HepG2 (cell line): ENCODE measurements at places on chromosomes 3 and 15. TPM values are rescaled to one million over a fixed set of nuclear protein-coding genes. Genes with fewer than 3 reads are reported as not detected.

COLQ gene
- polyA plus RNA-seq: 0.46 and 0.52 TPM in 2 replicates

C2CD4B gene
- polyA plus RNA-seq: not detected in 2 replicates

SI gene
- polyA plus RNA-seq: not detected in 2 replicates

DUOXA2 gene
- polyA plus RNA-seq: 0.32 and 0.61 TPM in 2 replicates

LRRIQ4 gene
- polyA plus RNA-seq: not detected in 2 replicates

C3orf70 gene
- polyA plus RNA-seq: 0.63 and 0.79 TPM in 2 replicates

AAGAB gene
- polyA plus RNA-seq: 8.0 and 10.1 TPM in 2 replicates

ADAMTSL3 gene
- 0.01 and 0.04 TPM in 2 replicates for polyA plus RNA-seq

ACAN gene
- polyA plus RNA-seq: not detected in 2 replicates

MESP1 gene
- polyA plus RNA-seq: not detected in 2 replicates

MYO5C gene
- 13.7 and 15.7 TPM in 2 replicates for polyA plus RNA-seq

CAND2 gene
- polyA plus RNA-seq: 0.01 and 0.09 TPM in 2 replicates

GP5 gene
- polyA plus RNA-seq: 0.01 TPM in 1 of 2 replicates, not detected in the other

FBXO40 gene
- polyA plus RNA-seq: not detected in 2 replicates

MED12L gene
- polyA plus RNA-seq: 0.05 and 0.07 TPM in 2 replicates

PIERCE2 gene
- 0.09 TPM in 1 of 2 replicates, not detected in the other for polyA plus RNA-seq

SYNM gene
- polyA plus RNA-seq: 1.1 and 1.2 TPM in 2 replicates

CHRM5 gene
- polyA plus RNA-seq: not detected in 2 replicates

WDR49 gene
- not detected in 2 replicates for polyA plus RNA-seq

RLBP1 gene
- 0.07 and 0.22 TPM in 2 replicates for polyA plus RNA-seq

XYLB gene
- 27.0 and 30.0 TPM in 2 replicates for polyA plus RNA-seq

FRMD4B gene
- 2.4 and 3.0 TPM in 2 replicates for polyA plus RNA-seq

CCRL2 gene
- polyA plus RNA-seq: not detected in 2 replicates

FNDC3B gene
- polyA plus RNA-seq: 74.8 and 82.8 TPM in 2 replicates

RTP3 gene
- polyA plus RNA-seq: not detected in 2 replicates

ARPP21 gene
- not detected in 2 replicates for polyA plus RNA-seq

MAP6D1 gene
- polyA plus RNA-seq: 0.12 and 0.34 TPM in 2 replicates

GUCA1C gene
- not detected in 2 replicates for polyA plus RNA-seq

CPNE9 gene
- polyA plus RNA-seq: 0.14 and 0.20 TPM in 2 replicates

PCLAF gene
- 60.9 and 98.6 TPM in 2 replicates for polyA plus RNA-seq
